ENCODE measurements at places on chromosomes 1 and 21.

- DNase-seq: no peak
These were observed 81.6 kb upstream of the TTC34 start for GRCh38 chr1:2882966-2883696.

DNA sequence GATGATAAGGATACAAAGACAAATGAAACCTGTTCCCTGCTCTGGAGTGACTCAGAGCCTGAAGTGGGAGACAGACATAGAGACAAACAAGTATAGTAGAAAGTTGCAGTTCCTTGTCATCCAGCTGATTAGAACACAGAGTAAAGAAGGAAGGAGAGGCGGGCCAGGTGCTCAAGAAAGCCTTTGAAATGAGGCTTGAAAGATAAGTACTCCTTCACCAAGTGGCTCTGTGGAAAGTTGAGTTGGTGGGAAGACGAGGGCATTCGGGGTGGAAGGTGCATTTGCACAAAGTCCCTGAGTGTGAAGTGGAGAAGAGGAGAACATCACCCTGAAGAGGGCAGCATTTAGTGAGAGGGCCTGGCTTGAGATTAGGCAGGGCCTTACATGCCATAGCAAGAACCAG is 17.0 kb downstream of the MARK1 start:
- no peak for DNase-seq

DNA sequence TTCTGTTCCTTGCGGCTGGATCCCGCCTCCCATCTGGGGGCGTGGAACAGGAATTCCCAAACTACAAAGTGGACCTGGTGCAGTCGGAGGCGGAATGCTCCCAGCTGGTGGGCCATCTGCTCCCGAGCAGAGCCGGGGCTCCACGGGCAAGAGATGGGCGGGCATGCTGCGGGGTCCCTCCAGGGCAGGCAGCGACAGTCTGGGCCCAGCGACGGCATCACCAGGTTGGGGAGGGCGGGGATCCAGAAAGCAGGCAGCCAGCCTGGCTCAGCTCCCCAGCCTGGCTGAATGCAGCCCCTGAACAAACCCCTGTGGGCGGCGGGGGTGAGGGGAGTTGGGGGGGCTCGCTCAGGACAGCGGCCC is 3.6 kb downstream of the MEGF6 start:
- DNase-seq: no peak

DNA sequence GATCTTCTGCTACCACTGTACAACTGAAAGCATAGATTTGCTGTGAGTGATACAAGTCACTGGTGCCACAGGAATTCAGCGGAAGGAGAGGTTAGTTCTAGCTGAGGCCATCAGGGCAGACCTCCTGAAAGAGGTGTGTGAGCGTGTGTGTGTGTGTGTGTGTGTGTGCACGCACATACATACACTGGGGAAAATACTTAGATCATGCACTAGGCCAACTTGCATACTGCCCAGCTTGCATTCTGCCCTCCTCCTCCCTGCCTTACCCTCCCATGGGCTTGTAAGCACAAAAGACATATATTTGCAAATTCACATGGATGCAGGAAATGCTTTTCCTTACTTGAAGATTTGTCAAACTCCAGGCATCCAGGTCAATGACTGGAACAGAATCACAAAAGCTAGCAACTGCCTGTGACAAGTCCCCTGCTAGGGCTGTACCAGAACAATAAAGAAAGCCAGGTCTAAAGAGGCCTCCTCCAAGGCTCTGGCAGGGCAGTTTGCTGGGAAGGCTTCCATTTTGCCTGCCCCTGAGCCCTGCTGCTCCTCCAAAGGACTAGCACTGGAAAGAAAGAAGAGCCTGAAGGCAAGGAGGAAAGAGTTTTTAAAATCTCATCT is 23.2 kb downstream of the PLEKHA6 start:
- DNase-seq: no peak

- DNase-seq: no peak
These were observed 55.5 kb upstream of the PSEN2 start for GRCh38 chr1:226814751-226815537.

GRCh38 chr21:36704281-36704957 is 5.5 kb downstream of the SIM2 start:
- DNase-seq: no peak

DNA sequence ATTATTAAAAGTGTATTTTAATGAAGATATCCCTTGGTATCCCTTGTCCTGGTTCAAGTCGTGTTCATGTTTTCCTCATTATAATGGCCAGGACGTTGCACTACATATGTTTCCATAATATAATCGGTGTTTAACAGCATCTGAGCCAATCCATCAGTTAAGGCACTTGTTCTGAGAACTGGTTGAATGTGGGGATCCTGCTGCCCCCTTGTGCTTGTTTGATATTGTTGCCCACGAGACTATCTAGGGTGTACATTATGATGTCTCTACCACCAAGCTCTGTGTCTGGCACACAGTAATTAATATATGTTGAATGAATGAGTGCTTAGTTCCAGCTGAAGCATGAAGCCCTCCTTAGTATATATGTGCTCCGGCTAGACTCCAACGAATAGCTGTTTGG is 193.0 kb downstream of the CACNA1E start:
- DNase-seq: no peak

GRCh38 chr21:42425591-42425990 is 21.9 kb downstream of the UBASH3A start:
- no peak for DNase-seq

DNA sequence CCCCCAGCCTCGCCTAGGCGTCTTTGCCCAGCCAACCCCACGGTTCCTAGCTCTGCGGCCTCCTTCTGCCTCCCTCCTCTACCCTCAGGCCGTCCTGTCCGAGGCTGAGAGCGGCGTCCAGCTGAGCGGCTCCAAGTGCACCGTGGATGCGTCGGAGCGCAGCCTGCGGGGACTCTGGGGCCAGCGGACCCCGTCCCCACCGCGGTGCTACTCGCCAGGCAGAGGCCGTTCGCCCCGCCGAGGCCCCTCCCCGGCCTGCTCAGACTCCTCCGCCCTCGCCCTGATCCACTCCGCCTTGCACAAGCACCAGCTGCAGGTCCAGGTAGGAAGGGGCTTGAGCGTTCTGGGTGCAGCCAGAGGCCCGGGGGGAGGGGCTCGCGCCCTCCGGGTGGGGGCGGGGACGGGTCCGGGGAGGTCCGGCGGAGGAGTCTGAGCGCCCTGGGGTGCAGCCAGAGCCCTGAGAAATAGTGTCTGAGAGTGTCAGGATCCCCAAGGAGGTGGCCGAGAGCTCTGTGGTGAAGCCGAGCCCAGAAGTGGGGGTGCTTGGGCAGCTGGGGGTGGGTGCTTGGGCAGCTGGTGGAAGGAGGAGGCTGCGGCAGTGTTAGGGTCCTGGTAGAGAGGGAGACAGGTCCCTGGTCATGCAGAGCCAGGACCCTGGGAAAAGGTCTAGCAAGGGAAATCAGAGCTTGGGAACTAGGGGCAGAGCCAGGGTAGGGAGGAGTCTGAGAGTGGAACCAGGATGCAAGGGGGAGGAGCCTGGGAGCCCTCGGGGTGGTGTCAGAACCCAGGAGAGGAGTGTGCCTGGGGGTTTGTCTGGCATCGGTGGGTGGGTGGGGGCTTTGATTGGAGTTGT is 3.2 kb upstream of the NBPF3 start:
- DNase-seq: no peak

DNA sequence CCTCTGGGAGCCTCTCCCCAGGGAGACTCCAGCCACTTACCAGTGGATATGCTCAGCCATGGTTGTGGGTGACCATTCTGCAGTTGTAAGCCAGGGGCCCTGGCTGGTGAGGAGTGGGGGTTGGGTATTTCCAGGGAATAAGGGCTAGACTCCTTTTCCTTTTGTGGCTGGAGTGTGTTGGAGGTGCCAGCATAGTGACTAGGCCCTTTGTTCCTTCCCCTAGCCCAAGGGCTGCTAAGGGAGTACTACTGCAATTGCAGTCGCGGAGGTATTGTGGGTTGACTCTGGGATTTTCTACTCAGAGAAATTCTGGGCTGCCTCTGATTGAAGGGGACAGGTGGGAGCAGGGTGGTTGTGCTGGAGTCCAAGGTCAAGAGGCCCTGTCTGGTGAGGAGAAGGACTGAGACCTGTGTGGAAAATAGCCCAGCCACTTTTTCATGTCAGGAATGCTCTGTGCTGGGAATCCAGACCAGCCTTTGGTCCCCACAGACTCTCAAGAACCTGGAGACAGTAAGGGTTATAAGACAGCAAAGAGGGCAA is 43.1 kb downstream of the MROH9 start:
- no peak for DNase-seq

DNA sequence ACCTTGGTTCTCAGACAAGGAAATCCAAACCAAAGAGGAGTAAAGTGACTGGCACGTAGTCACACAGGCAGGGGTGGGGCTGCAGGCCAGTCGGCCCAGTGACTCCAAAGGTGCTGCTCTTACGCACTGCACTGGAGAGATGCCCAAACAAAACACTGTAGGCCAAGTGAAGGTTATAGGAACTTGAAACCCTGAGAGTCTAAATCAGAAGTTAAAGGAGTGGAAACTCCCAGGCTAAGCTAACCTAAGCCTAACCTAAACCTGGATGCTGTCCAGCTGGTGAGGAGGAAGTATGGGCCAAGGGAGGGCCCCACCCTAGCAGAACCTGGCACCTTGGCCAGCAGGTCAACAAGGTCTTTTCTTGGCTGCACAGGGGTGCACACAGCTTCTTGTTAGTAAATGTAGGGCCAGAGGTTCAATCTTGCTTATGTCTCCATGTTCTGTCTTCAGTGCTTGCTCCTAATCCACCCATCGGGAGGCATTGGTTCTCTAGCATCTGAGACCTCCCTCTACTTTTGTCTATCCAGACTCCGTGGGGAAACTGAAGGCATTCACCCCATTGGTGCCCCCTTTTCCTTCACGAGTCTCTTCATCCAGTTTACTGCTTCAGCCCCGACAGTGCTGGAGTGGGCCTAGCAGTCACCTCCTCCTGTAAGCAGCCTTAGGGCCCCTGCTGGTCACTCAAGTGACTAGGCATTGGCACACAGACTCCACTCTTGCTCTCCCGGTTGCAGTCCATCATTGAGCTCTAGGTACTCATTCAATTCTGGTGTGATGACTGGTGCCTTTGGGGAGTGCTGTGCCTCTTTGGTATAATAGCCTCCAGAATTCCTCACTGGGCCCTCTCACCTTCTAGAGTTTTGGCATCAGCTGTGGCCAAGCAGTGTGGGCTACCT is 12.9 kb upstream of the TMEM125 start:
- DNase-seq: no peak

GRCh38 chr1:44244986-44245385 is 31.7 kb downstream of the DMAP1 start:
- DNase-seq: no peak

DNA sequence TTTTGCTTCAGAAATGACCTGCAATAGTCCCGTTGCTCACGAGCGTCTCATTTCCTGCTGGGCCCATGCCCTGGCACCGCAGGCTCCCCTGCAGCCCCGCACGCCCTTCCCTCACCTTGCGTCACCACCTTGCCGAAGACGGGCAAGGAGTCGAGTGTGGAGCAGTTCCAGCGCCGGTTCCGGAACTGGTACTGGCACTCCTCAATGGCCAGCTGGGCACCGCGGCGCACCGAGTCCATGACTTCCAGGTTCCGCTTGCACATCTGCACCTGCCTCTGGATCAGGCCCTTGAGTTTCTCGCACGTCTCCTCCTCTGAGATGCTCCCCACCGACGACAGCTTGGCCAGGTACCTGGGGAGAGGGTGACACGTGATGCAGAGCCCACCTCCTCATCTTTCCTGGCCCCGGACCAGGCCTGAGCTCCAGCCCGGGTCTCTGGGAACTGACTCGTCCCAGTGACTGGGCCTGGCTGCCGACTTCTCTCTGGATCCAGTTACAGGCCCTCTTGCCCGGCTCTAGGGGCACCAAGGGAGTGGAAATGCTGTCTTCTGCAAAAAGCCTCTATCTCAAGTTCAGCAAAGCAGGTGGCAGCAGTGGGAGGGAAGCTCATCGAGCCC is 13.3 kb downstream of the WNT4 start:
- no peak for DNase-seq

DNA sequence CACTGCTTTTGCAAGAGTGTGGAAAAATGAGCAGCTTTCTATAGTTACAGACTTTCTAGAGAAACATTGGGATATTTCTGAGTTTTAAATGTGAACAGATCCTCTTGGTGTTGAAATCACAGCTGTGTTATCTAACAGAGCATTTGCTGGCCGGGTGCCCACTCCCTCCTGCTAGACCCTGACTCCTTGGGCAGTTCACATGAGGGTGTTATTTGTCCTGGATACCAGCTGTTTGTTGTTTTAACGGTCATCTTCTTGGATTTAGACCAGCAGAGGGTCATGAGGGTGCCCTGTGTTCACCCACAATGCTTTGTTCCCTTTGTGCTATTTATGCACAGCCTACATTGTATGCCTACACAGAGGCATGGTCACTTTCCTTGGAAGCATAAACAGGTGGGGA is 67.1 kb downstream of the CENPF start:
- DNase-seq: no peak

DNA sequence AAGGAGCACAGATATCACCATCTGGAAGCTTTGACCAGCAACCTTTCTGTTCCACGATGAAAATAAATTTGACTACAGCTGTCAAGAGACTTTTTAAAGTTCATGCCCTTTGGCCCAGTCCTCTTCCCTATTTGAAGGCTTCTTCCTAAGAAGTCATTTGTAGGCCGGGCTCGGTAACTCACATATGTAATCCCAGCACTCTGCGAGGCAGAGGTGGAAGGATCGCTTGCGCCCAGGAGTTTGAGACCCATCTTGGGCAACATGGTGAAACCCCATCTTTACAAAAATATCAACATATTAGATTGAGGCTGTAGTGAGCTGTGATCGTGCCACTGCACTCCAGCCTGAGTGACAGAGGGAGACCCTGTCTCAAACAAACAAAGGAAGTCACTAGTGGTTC is 58.3 kb upstream of the IFFO2 start:
- DNase-seq: no peak

- no peak for DNase-seq
These were observed 2.3 kb downstream of the IL20 start for GRCh38 chr1:206867716-206868115.

GRCh38 chr1:160163615-160164014 is 12.2 kb downstream of the ATP1A4 start:
- no peak for DNase-seq

DNA sequence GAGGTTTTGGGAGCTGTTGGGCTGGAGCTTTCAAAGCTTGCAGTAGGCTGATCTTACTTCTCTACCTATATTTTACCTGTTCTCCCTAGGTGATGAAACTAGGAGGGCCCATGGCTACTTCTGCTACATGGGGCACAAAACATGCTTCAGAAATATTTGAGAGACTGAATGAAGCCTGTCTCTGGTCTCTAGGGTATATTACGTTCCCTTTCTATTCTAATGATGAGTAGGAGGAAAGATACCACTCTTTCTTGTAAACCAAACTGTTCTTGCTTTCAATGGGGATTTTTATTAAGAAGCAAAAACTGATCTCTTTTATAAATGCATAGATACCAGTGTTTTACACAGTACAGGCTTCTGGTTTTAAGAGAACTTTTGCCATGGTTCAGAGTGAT is 103.1 kb downstream of the GALNT2 start:
- no peak for DNase-seq

GRCh38 chr1:111851552-111851951 is 95.9 kb downstream of the DDX20 start:
- no peak for DNase-seq

GRCh38 chr1:53681977-53682685 is 56.8 kb downstream of the GLIS1 start:
- no peak for DNase-seq

Data from activated CD4-positive, CD25-positive, alpha-beta regulatory T cell (primary cell).